ENCODE measurements at places on chromosomes 2 and 18. TPM values are rescaled to one million over a fixed set of nuclear protein-coding genes. Genes with fewer than 3 reads are reported as not detected.

MATN3 gene
- 2.8 TPM for total RNA-seq

TMEM178A gene
- 0.21 TPM for total RNA-seq

SUCLG1 gene
- total RNA-seq = 88.1 TPM

PRLH gene
- not detected for total RNA-seq

PSMD14 gene
- total RNA-seq = 197 TPM

ASNSD1 gene
- total RNA-seq = 50.7 TPM

NETO1 gene
- 12.1 TPM for total RNA-seq

CD207 gene
- 1.1 TPM for total RNA-seq

OXER1 gene
- total RNA-seq = 0.46 TPM

OSR1 gene
- 0.13 TPM for total RNA-seq

DNA sequence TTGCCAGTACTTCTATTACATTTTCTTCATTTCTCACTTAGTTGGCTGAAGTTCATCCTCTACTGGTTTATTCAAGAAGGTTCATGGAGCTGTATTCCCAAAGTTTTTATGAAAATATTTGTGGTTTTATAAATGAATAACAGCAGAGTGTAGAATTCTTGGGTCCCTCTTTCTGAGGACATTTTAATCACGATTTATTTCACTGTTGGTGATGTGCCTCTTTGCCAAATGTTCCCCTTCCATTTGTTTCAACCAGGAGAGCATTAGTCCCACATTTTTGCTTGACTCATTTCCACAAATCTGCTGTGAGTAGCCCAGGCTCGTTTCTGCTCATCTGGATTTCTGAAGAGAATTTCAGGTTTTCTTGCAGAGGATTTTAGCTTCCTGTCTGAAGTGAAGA is 20.8 kb downstream of the COPS7B start:
- DNase-seq = no peak

DNA sequence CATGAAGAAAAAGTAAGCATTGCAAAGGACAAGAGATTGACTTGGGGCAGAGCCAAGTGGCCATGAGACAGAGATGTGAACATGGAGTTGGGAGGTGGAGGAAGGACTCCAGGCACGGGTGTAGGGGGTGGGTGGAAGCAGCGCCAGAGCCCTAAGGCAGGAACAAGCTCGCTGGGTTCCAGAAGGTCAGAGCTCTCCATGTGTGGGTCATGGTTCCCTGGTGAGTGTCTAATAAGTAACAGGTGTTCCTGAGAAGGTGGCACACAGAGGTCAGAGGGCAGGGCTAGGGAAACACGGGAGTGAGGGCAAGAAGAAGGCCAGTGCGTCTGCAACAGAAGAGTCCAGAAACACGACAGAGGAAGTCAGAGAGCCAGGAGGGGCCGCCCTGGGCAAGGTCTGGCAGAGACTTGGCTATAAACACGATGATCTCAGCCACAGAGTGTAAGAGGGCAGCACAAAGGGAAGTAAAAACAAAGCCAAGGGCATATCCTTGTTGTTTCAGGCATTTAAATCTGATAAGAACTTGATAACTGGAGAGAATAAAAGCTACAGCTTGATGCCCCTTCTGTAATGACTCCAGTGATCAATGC is 260.8 kb downstream of the TGIF1 start:
- DNase-seq = no peak

DNA sequence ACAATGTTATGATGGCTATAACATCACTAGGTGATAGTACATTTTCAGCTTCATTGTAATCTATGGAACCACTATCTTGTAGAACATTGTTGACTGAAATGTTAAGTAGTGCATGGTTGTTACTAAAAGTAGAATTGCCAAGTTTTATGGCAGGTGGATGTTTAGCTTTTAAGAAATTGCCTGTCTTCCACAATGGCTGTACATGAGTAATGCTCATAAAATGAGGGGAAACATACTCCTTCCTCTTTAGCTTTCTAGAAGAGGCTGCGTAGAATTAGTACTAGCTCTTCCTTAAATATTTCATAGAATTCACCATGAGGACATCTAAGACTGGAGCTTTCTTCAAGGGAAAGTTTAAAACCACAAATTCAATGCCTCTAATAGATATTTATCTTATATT is 161.0 kb downstream of the TPGS2 start:
- no peak for DNase-seq

DNA sequence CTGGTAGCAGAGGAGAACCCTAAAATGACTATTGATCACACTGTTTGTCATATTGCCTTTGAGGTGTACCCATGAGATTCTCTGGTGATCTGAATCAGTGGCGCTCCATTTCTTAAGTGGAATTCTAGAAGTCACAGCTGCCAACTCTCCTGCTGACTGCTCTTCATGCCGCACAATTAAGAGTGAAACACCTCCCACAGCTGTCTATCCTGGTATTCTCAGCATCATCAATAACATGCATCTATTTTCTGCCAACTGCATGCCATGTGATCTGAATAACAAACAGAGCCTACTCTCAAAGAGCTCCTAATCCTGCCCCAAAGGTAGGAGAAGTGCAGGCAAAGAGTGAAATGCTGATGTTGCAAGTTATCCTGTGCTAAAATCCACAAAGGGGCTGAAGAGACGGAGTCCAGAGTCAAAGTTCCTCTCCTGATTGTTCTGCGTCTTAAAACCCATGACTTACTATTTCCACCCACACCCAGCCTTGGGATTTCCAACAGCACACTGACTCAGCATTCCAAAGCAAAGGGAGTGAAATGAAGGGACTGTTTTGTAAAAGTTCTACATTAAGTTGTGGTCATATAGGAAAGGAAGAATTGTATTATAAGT is 13.7 kb upstream of the DAPL1 start:
- peak; percentile 33 for DNase-seq

- peak; percentile 77 for DNase-seq
These were observed 46.8 kb upstream of the TBR1 start for GRCh38 chr2:161369311-161369710.

DNA sequence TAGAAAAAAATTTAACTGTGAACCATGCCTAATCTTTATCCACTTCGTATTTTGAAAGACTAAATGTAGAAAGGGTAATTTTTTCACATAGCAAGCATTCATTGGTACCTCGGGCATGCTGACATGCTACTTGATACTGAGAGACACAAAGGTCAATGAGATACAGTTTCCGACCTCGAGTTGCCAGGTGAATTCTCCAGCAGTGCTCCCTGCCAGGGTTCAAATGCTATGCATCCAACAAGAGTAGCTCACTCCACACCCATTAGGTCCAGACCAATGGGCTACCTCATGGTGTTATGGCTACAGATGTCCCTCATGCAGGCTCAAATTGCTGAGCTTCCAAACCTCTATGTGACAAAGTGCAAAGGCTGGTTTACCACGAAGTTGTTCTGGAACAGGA is 305.8 kb downstream of the PIEZO2 start:
- no peak for DNase-seq

DNA sequence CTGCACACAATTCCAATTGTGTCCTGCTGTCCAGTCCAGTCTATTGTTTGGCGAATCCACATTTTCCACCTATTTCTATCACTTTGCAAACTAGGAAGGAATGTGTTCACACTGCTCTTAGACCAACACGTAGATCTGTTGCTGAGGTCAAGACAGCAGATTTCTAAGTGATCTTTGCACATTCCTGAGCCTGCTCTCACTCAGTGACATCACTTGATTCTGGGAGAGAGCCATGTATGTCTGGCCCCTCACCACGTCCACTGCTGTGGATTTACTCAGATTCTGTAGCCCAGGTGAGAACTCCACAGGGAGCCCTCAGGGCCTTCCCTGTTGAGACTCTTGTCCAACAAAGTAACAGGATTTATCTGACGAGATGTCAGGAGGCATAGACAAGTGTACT is 317.2 kb downstream of the TSN start:
- DNase-seq = no peak

DNA sequence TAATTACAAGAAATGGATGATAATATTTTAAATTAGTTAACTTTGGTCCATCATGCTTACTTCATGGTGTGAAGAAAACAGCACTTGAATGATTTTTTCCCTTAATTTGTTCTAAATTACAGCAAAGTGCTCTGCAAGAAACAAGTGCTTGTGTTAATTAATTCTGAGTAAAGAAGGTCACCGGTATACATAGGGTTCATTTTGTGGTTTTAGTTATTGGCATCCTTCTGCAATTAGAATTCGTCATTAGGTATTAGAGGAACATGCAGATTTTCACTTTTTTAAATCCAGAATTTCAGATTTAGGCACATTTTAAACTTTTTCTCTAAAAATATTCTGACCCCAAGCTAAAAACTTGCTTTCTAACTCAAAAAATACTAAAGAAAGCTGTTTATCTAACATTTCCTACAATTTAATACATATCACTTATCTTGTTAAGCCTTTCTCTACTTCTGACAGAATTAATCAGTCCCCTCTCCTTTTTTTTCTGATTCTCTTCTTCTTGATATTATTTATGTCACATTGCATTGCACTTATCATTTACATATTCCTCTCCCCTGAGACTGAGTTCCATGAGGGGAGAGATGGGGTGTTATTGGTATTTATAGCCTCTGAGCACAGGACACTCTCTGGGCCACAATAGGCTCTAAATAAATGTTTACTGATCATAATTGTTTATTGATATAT is 129.2 kb downstream of the PLA2R1 start:
- no peak for DNase-seq

- no peak for DNase-seq
These were observed 7.4 kb downstream of the XPO1 start for GRCh38 chr2:61530749-61531148.

DNA sequence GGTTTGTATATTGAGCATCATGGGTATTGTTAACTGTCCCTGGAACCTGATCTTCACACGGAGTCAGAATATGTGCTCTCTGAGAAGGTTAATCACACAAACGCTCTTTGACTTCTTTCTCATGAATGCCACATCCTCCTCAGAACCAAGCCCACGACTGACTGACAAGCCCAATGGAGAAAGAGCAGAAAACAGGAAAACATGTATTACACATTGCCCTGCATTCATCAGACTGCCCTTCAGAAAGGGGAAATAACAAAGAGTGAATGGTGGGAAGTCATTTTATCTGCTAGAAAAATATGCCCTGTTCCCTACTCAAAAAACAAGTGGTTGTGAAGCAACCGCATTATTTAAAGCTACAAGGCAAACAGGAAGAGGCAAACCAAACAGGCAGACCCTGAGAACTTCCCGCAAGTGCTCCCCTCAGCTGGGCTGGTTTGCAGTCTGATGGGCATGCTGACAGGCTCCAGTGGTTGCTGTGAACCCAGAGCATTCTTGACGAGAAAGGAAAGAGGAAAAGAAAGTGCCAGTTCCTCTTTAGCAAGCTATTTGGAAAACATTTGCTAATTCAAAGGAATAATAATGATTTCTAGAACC is 172.9 kb upstream of the SETBP1 start:
- DNase-seq = no peak

DNA sequence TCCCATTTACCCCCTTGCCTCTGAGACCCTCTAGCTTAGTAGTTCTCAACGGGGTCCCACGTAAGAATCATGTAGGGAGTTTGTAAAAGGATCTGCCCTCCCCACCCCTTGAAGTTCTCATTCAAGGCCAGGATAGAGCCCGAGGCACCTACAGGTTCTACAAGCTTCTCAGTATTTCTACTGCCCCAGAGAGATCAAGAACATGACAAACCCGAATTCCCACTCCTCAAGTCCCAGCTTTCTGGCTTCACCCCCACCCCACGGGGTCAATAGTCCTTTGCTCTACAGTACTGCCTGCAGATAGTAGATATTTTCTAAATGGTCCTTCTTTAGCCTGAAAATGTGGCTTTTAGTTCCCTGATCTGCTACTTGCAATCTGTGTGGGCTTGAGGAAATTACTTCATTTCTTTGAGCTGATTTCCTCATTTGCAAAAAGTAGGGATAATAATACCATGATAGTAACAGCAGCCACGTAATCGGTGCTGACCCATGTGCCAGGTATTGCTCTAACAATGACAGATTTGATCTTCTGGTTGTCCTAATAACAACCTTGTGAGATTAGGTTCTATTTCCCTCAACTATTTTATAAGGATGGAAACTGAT is 7.1 kb downstream of the CIB4 start:
- DNase-seq = no peak

DNA sequence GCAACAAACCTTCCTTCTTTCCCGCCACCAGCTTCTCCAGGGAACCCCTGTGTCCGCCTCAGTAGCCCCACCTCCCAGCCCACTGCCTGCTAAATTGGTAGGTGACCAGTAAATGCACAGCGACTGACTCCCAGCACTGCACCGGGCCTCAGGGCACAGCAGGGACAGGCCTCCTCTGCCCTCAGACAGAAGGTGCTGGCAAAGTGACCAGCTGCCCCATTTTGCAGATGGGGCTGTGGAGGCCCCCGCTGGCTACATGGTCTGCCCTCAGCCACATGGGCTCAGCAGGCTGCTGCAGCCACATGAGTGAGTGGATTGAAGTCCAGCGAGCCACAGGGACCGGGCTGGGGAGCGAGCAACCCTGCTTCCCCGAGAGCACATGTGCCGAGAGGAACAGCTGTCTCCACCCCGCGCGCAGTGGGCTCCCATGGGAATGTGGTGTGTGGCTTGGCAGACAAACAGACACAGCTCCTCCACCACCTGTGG is 7.8 kb upstream of the NPPC start:
- DNase-seq = no peak

DNA sequence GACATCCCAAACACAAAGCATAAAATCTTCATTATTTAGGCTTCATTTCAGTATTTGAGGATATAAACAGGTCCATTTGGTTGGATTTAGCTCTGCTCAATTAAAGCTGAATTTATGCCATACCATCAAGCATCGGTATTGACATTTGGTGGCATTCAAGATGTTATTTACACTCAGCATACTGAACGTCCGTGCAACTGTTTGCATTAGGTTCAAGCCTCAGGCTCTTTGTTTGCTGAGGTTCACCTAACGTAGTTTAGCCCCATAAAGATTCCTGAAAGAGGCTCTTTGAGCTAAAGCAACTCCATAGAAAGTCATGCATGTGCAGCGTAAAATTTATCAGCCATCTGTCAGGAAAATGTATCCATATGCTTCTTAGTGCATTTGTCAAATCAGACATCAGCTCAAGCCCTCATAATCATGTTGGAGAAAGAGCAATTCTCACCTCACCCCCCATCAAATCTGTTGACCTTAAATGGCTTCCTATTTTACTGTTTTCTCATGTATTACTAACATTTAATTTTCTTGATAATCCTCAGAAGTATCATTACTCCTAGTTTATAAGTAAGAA is 366.9 kb downstream of the EPHA4 start:
- DNase-seq = no peak

- no peak for DNase-seq
These were observed 127.6 kb downstream of the PHLPP1 start for GRCh38 chr18:62842898-62843297.

DNA sequence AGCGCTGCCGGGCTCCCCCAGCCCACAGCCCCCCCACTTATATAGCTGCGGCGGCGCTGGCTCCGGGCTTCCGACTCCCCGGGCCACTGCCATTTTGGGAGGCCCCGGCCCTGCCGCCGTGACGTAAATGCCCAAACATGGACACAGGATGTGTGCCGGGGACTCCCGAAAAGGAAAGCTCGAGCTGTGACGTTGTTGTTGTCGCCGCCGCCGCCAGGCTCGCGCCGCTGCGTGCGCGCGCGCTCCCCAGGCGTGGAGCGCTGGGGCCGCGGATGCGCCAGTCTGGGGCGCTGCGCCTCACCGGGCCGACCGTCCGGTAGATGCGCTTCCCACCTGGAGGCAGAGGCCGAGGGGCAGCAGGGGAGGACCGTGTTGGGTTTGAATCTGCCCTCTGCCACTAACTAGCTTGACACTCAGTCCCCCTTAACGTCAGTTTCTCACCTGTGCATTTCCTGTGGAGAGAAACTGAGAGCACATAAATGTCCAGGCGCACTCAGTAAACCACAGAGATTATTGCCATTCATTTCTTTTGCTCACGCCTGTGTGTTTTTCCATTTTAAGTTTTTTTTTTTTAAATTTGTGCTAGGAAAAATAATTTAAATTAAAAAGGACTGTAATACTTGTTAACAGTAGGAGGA is at the start of gene EGR4:
EGR4 (minus strand) TSS at position 15 of the 638 bp plus-strand sequence. CDS start 231 bp downstream, outside the sequence.
- DNase-seq = peak; percentile 92

All from A673 (cell line).